ENCODE measurements at places on chromosomes 1 and 21.

GRCh38 chr1:153441238-153441755 is 19.2 kb downstream of the S100A7 start:
- DNase-seq, result no peak

- DNase-seq, result no peak
Measured at GRCh38 chr1:222331765-222332164, 216.1 kb downstream of the HHIPL2 start.

DNA sequence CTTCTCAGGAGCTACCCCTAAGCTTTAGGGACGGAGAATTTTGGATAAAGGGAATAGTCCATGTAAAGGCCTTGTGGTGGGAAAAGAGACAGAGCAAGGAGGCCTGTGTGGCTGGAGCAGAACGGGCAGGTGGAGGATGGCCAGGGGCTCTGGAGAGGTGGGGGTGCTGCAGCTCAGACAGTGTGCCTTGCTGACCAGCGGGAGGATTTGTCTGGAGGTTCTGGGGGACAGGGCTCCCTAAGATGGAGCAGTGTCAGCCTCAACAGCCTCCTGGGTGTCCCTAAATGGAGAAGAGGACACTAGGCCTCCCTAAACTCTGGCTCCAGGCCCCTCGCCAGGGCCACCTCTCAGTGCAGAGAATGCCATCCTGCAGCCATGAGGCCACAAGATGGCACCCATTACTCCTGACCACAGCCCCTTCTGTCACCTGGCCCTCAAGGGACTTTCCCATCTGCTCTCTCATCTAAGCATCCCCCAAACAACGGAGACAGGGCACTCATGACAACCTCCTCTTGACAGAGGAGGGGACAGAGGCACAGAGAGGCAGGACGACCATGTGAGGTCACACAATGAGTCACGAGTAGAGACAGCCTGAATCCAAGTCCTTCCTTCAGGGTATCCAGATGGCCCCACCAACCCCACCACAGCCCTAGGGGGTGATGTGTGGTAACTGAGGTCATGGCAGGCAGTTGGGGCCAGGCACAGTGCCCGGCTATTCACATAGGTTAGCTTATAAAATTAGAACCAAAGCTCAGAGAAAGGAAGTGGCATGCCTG is 94.7 kb downstream of the DMRTB1 start:
- DNase-seq, result no peak

- no peak for DNase-seq
Measured at GRCh38 chr1:69657971-69658370, 90.2 kb downstream of the LRRC7 start.

Data from effector memory CD4-positive, alpha-beta T cell (primary cell).